ENCODE measurements at places on chromosomes 2 and 18.

DNA sequence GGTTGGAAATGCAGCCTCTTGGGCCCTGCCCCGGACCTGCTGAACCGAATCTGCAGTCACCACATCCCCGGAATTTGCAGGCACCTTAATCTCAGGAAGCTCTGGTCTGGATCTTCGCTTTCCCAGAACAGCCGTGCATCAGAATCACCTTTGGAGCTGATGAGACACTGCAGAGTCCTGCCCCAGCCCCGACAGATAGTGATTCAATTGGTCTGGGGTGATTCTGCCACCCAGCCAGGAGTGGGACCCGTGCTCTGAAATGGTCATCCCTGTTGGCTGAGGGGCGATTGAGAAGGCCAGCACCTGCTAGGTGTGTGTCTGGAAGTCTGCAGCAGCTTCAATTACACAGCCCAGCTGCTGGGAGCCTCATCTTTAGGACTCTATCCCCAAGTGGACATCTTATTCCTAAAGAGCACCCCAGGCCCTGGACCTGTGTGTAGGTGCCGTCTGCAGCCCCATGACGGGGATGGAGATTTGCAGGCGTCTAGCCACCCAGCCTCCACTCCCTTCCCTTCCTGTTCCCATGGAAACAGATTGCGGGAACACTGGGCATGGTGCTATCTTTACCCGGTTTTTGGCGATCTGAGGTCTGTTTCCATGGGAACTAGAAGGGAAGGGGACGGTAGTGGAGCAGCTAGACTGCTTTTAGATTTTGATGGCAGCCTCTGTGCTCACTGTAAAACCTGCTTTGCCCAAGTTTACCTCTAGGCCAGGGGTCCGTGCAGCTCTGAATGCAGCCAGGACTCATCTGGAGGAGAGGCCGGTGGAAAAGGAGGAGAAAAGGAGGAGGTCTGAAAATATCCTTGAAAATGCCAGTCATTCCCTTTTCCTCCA lies 156.1 kb downstream of the LDLRAD4 start:
- no peak for DNase-seq

DNA sequence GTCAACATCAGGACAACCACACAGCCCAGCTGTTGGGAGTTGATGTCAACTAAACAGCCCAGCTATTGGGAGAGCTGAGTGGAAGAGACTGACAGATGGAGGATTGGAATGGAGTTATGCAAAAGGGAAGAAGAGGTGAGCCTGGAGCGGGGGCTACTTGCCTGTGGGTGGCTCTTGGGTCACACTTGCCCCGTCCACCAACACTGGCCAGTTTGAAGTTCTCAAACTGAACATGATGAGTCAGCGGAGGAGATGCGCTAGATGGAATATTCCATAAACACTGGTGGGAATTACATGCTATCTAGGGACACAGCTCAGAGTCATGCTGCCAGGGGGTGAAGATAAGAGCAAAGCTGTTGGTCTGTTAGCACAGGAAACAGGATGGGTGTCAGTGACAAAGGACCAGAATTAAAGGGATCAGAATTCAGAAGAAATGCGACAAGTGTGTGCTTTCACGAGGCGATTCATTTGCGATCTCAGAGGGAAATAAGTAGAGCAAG lies 33.2 kb upstream of the AGAP1 start:
- no peak for DNase-seq

DNA sequence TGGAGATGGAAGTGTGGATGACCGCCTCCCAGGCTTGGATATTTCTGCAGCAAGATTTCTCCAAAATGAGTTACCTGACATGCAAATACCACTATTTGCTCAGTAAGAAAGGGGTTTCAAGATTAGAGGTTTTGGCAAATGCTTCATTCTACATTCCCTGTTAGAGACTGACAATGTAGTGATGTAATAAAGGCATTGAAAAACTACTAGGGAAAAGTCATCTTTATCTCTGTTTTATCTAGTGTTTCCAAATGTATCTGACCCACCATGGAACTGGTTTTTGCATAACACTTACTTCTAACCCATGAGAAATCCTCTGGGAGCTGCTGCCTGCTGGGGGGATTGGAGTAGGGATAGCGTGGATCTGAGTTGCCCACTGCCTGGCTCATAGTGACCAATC lies 33.0 kb upstream of the NTSR2 start:
- DNase-seq, result no peak

GRCh38 chr2:108617617-108618016 lies 83.3 kb downstream of the LIMS1 start:
- DNase-seq, result no peak

DNA sequence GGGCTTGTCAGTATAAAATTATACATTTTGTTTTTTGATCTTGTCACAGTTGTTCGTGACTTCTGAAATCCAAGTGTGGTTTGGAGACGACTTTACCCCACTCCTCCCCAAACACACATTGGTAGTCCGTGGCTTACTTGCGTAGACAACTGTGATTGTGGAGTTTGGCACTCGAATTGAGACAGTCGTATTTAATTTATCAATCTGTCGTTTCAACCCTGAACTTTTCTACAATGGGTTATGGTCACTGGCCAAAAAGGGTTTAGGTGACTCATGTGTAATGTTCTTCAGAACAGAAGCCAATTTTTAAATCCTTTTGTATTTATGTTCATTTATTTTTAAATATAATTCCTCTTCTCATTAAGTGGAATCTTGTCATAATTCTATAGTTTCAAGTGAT lies 129.9 kb downstream of the SPTBN1 start:
- no peak for DNase-seq

- DNase-seq, result peak; percentile 75
Observed at GRCh38 chr2:100142393-100142792, at the start of gene AFF3. Gene AFF3 (minus strand): TSS chr2:100142590. CDS start chr2:100104454, 38,136 bp downstream.

GRCh38 chr2:24456599-24457556 lies 34.2 kb upstream of the NCOA1 start:
- peak; percentile 69 for DNase-seq

- no peak for DNase-seq
Observed at GRCh38 chr2:21748501-21748900, 624.7 kb downstream of the TDRD15 start.

GRCh38 chr2:158339513-158339912 lies 117.0 kb downstream of the CCDC148 start:
- no peak for DNase-seq

- no peak for DNase-seq
Observed at GRCh38 chr2:40343902-40344301, 108.0 kb downstream of the SLC8A1 start.

GRCh38 chr2:135662088-135662487 lies 79.6 kb upstream of the UBXN4 start:
- DNase-seq, result peak; percentile 6

DNA sequence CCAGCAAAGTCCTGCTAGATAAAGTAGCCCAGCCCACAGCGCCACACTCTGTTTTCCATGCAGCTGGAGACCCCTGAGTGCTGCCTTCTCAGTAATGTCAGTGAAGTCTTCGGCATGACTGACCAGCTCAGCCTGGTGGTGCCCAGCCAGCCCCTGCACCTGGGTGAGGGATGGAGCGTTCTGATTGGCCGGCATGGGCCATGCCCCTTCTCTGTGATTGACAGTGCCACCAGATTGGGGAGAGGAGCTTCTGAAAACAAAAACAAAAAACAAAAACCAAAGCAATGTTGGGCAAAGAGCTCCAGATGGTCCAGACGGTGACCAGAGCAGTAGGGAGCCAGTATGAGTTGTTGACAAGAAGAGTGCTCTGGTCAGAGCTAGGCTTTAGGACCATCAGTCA lies 122.6 kb downstream of the DYSF start:
- no peak for DNase-seq

- DNase-seq, result no peak
Observed at GRCh38 chr2:27494284-27494943, 586 bp downstream of the FNDC4 start.

DNA sequence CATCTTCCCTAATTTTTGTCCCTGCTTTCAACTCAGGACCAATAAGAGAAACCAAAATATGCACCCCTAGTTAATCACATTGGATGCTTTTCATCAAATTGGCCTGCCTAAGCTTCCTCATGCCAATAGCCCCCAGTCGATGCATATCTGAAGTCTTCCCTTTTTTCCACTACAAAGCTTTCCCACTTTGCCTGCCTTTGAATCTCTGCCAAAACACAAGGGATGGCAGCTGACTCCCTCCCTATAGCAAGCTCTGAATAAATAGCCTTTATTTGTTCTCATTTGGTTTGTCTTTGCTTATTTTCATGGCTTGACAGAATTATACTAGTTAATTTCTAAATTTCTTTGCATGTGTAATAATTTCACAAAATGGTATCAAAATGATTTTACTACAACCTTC lies 621.2 kb downstream of the MBD2 start:
- DNase-seq, result no peak

DNA sequence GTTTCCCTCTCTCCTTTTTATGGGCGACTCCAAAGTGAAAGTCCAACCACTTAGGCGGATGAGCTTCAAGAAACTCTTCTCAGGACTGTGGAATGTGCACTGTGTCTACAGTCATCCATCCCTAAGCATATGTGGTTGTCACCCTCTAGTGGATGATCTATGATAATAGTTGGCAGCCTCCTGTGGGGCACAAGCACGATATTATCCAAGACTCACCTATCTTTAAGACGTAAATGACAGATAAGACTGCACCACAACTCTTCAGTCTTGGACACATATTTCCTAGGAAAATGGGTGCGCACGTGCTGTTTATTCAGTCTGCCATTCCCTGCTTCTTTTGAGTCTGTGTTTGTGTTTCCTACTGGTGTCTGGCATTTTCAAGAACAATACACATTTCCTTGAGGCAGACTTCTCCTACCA lies 145.5 kb upstream of the CTAGE1 start:
- DNase-seq, result peak; percentile 62

- no peak for DNase-seq
Observed at GRCh38 chr2:186503827-186504606, 18.0 kb downstream of the ZC3H15 start.

- DNase-seq, result no peak
Observed at GRCh38 chr2:29706171-29706720, 215.1 kb downstream of the ALK start.

DNA sequence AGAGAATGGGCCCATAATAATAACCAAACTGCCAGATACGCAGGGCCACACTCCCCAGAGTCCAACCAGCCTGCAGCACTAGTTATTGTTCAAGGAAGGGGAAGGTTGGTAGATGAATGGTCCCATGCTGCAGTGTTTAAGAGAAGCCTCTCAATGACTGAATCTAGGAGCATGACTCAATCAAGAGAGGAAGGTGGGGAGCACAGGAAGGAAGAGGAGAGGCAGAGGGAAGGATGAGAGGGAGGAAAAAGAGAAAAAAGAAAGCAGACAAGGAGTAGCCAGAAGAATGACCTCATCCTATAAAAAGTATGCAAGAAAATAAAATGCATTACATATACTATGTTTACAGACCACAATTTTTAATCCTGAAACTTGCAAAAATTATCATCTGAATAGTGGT lies 174.5 kb downstream of the TCF4 start:
- DNase-seq, result no peak

DNA sequence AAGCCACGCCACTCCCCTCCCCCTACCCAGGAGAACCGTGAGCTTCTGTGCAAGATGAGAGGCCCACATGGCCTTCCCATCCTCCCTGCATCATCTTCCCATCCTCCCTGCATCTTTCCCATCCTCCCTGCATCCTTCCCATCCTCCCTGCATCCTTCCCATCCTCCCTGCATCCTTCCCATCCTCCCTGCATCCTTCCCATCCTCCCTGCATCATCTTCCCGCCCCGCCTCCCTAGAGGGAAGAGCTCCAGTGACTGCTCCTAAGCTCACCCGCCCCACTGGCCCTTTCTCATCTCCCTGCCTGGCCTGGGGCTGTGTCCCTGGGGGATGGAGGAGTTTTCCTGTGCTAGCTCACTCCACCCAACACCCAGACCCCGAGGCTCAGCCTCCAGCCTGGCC lies 93.3 kb upstream of the ASAP2 start:
- DNase-seq, result no peak

GRCh38 chr2:86319700-86320580 lies 17.5 kb downstream of the REEP1 start:
- DNase-seq, result no peak

DNA sequence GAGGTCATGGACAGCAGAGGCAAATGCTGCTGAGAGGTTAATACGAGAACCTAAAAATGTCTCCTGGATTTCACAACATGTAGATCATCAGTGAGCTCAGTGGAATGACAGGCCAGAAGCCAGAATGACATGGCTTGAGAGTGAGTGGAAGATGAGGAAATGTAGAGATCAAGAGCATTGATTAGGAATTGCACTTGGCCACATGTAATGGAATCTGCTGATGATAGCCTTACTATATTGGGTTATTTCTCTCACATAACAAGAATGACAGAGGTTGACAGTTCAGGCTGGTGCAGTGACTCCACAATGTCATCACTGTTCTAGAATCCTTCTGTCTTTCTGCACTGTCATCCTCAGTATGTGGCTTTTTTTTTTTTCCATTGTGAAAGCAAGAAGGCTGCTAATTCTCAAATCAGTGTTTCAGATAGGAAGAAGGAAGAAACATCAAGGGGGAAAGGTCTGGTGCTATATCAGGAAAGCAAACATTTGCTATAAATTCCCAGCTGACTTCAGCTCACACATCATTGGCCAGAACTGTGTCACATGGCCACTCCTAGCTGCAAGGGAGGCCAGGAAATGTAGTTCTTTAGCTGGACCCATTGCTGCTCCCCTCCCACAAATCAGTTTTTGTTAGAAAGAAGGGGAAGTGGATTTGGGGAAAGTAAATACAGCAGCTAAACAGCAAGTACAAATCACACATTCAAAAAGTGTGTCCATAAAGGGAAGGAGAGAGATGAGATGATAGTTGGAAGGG lies 127.2 kb downstream of the FAM161A start:
- peak; percentile 7 for DNase-seq

GRCh38 chr18:76357585-76358260 lies 137.3 kb downstream of the ZNF516 start:
- DNase-seq, result no peak

DNA sequence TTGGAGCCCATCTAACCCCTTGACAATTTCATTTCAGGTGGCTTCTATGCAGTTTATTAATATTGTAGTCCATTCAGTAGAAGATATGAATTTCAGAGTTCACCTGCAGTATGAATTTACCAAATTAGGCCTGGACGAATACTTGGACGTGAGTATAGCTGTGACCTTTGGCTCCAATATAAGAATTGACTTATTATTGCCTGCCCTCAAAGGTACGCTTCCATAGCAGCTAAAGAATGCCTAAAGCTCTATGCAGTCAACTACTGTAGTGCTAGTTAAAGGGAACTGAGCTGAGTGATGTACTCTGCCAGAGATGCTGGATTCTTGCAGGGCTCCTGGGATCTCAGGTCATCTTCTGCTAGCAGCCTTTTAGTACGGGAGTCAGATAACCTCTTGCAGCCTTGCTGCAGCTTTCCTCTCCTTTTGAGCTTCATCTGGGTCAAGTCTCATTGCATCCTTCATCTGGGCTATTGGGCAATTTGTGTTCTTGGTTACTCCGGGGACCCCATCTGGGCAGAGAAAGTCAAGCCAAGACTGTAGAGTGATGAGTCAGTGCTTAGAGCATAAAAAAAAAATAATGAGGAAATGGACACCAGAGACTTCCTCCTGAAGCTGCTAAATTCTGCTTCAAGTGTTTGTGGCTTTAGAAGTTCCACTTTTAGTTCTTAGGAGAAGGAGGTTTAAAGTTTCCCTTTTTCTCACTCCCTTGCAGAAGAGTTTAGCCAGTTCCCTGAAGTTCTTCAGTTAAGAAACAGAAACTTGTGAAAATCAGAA lies 105.6 kb downstream of the PRPF40A start:
- peak; percentile 81 for DNase-seq
